ENCODE measurements at places on chromosomes 3 and 15.

GRCh38 chr3:60114191-60114590, 1064.4 kb upstream of the CFAP20DC start:
- no peak for DNase-seq

GRCh38 chr3:111311709-111312235, 230.2 kb upstream of the CD96 start:
- no peak for DNase-seq

DNA sequence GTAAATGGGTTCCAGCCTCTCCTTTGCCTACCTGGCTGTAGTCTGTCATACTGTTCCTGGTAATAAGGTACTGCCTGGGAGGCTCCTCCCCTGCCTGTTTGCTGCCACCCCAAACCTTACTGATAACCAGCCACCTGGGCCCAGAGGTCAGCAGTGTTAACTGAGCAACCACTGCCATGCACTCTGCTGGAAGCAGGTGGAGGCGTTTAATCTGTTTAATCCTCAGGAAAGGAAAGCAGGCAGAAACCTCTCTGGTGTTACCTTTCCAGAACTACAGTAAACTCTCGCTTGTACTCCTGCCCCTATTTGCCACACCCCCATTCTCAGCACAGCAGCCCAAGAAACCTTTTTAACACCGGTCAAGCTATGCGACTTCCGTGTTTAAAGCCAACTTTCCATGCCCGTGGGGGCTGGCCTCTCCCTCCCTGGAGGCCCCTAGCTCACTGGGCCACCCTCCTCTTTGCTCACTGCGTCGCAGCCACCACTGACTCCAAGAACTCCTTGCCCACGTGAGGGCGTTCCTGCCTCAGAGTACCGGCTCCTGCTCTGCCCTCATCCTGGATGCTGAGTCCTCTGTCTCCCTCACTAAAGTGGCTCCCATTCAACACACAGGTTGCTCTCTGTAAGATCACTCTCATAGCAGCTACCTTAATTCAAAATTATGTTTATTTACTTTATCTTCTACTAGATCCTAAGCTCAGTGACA, 8.3 kb downstream of the BDH1 start:
- DNase-seq = peak; percentile 81

GRCh38 chr15:90596943-90597342, 67.2 kb downstream of the CRTC3 start:
- DNase-seq = no peak
